ENCODE measurements at places on chromosomes 16 and 17. TPM values are rescaled to one million over a fixed set of nuclear protein-coding genes. Genes with fewer than 3 reads are reported as not detected.

- H3K4me3 ChIP-seq: no peak overlapping the region
- no peaks in the 10 kb centered on the region for H3K27me3 ChIP-seq
- no peaks in the 10 kb centered on the region for H3K36me3 ChIP-seq
- no peak for DNase-seq
- H3K27ac ChIP-seq: no peak overlapping the region
- H3K4me1 ChIP-seq: no peaks in the 10 kb centered on the region
Measured at GRCh38 chr16:72789921-72790320, 258.0 kb downstream of the ZFHX3 start.

- no peaks in the 10 kb centered on the region for H3K27me3 ChIP-seq
- no peak overlapping the region for H3K27ac ChIP-seq
- peaks cover 25% of the 10 kb centered on the region for H3K4me1 ChIP-seq
- no peak for DNase-seq
Measured at GRCh38 chr17:17149520-17150447, 56.3 kb downstream of the PLD6 start.

DNA sequence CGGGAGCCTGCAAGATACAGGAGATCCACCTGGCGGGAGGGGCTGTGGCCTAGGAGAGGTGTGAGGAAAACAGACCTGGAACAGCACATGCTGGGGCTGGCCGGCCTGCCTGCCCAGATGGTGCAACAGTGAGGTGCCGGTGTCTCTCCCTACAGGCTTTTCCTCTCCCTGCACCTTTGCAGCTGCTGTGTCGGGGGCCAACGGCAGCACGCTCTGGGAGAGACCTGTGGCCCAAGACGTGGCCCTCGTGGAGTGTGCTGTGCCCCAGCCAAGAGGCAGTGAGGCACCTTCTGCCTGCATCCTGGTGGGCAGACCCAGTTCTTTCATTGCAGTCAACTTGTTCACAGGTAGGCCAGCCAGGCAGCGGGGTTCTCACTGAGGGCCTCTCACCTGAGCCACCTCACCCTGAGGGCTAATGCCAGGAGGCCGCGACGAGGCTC lies 15.9 kb downstream of the RGS11 start:
- no peak overlapping the region for H3K4me3 ChIP-seq
- no peaks in the 10 kb centered on the region for H3K36me3 ChIP-seq
- H3K4me1 ChIP-seq: no peaks in the 10 kb centered on the region
- H3K27ac ChIP-seq: no peak overlapping the region

DNA sequence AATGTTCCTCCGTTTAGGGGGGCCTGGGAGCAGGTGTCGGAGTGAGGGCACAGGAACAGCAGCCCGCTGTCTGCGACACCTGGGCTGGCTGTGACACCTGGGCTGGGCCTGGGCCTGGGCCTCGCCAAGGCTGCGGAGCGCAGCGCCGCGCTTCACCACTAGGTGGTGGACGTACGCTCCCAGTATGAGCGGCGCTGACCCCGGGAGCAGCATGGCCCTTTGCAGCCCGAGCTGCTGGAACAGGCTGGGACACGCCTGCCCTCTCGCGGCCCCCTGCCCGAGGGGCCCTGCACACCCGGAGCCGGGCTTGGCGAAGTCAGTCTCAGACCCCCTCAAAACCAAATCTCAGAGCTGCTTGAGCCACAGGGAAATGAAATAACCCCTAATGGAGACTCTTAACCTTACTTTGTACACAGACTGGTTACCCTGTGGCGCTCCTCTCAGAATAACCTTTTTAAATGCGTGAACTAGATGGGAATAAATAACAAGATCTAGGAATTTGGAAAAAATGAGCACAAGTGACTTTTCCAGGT lies 38.6 kb upstream of the FA2H start:
- DNase-seq: peak; percentile 47
- H3K4me3 ChIP-seq: no peak overlapping the region
- H3K27ac ChIP-seq: no peak overlapping the region
- H3K4me1 ChIP-seq: peaks cover 7% of the 10 kb centered on the region
- no peaks in the 10 kb centered on the region for H3K27me3 ChIP-seq

DNA sequence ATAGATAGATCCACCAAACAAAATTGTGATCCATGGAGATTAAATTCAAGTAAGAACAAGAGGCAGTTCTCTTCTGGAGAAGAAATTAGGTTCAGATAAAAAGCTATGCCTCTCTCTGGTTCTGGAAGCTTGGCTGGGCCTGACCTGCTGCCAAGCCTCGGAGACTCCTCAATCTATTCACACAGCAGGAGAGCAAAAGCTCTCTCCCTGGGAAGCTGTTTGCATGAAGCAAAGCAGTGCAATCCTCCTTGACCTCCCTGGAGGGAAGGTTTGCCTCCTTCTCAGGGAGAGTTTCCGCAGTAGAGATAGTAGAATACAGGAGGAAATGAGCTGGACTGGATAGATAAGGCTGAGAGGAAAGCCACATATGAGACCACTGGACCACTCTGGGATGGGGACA lies 78.1 kb upstream of the GNAO1 start:
- no peaks in the 10 kb centered on the region for H3K36me3 ChIP-seq
- H3K4me3 ChIP-seq: no peak overlapping the region
- no peak overlapping the region for H3K27ac ChIP-seq
- no peaks in the 10 kb centered on the region for H3K4me1 ChIP-seq
- DNase-seq: no peak
- H3K27me3 ChIP-seq: no peaks in the 10 kb centered on the region

GRCh38 chr17:47708312-47708863 lies 14.4 kb downstream of the TBKBP1 start:
- DNase-seq: no peak
- H3K4me1 ChIP-seq: peaks cover 69% of the 10 kb centered on the region
- peaks cover 8% of the 10 kb centered on the region for H3K36me3 ChIP-seq
- no peak overlapping the region for H3K27ac ChIP-seq

Gene HSD17B2
- total RNA-seq: not detected

Gene INTS2
- 25.9 TPM for total RNA-seq
